A549 (cell line): ENCODE measurements at places on chromosomes 12 and 14. TPM values are rescaled to one million over a fixed set of nuclear protein-coding genes. Genes with fewer than 3 reads are reported as not detected.

The ISM2 gene
- polyA plus RNA-seq = 0.21 to 0.31 TPM (median 0.22 TPM) in 3 replicates

The PPP4R4 gene
- polyA plus RNA-seq = 0.08 to 0.21 TPM (median 0.12 TPM) in 3 replicates

The RNASE2 gene
- not detected in 3 replicates for polyA plus RNA-seq

The DIO2 gene
- polyA plus RNA-seq = 72.5 to 93.7 TPM (median 87.5 TPM) in 3 replicates

DNA sequence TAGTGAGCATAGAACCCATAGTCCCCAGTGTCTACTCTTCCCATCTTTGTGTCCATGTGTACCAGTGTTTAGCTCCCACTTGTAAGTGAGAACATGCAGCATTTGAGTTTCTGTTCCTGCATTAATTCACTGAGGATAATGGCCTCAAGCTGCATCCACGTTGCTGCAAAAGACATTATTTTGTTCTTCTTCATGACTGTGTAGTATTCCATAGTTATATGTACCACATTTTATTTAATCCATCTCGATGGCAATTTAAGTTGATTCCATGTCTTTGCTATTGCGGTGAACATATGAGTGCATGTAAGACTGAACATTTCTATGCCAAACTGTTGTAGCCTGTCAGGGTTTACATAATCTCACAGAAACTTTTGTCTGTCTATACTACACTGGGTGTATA lies 237.2 kb downstream of the IPO8 start:
- DNase-seq = no peak

GRCh38 chr14:32200368-32201192 lies 1.3 kb upstream of the RNU6-7 start:
- no peak for DNase-seq

DNA sequence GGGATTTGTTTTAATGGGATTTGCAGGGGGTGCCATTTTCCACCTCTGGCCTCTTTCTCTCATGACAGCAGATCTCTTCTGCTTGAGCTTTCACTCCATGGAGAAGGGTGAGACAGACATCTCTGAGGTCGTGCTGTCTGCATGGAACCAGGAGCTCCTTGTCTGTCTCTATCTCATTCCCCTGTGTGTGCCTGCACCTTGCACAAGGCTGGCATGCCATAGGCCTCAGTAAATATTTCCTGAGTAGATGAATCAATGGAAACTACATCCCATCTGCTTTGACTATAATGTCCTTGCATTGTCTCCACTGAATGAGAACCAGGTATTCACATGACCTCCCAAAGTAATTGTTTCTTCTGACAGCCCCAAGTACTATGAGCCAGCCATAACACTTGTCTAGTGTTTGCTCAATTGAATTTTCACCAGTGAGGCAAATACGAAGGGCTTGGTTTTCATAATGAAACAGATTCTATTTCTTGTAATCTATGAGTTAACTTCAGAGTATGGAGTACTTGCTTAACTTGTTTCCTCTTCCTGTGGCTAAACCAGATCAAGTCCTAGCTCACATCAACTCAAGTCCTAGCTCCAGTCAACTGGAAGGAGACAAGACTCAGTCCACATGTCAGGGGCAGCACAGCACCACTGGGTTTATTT lies 32.3 kb downstream of the KCNK13 start:
- no peak for DNase-seq

DNA sequence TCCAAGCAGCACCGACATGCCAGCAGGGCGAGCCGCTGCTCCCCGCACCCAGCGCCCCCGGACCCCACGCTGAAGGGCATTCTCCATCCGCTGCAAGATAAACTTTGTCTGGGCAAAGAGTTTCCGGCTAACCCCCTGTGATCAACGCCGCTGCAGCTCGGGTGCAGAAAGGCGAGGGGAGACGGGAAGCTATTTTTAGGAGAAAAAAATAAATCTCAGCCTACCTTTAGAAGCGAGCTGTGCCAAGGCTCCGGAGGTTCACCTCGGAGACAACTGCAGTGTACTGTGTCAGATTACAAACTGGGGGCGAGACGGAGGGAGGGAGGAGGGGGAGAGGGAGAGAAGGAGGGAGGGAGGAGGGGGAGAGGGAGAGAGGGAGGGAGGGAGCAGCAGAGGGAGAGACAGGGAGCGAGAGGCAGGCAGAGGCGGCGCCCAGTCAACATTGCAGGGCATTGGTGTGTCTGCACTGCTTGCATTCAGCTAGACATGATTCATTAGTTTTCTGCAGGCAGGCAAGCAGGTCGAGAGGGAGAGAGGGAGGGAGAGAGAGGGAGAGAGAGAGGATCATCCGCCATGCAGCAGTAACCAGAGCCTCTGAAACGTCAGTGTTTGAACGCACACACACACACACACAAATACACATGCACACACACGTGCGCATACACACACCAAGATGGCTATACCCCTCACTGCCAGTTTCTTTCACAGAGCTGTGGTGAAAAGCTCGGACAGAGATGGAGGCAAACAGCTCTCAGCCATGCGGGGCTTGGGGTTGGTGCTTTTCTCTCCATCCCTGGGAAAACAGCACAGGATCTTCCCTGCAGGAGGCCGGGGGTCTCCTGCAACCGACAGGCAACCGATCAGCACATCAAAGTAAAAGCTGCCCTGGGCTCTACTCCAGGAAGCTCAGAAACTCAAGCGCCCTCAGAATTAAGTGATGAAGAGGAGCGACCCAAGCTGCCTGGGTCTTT lies at the start of gene RIMBP2:
RIMBP2 (minus strand) TSS at position 302 of the 971 bp plus-strand sequence. CDS start 237,286 bp downstream, outside the sequence.
- no peak for DNase-seq

- no peak for DNase-seq
Observed at GRCh38 chr12:6868211-6869048, 1.1 kb downstream of the TPI1 start.

DNA sequence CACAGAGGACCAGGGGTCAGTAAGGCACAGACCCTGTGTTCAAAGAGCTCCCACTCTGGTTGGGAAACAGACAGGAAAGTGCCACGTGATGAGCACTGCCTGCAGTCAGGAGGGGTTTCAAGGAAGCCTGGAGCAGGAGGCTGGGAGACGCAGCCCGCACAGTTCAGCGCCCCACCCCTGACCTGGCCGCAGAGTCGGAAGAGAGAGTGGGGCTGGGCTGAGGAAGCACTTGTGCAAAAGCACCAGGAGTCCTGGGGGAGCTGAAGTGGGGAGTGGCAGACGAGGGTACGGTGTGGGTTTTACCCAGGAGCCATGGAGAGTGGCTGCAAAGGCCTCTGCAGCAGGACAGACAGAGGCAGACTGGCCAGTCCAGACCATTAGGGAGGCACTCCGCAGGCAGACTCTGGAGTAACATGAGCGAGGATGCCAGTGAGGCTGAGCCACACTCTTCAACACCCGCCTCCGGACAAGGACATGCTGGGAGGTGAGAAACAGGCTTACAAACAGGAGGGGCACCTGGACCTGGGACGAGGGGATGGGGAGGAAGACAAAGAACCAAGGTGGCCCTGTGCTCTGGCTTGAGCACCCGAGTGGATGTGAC lies 85.7 kb upstream of the GPR68 start:
- DNase-seq = no peak

GRCh38 chr12:31874961-31875608 lies 84.1 kb upstream of the RESF1 start:
- peak; percentile 40 for DNase-seq

DNA sequence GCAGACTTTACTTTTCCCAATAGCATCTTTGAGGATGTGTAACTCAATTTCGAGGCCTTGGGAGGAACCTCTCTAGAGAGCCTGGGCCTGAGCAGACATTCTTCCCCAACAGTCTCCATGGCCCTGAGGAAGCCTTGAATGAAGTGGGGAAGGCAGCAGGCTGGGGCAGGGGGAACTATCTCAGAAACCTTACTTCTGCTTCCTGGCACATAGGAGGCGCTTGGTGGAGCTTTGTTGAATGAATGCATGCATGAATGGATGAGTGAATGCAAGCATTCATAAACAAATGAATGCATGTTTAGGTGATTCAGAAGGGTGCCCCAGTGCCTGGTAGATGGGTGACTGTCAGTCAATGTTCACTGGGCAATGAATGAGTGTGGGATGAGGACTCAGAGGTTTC lies 58.3 kb downstream of the GALNT16 start:
- DNase-seq = no peak

DNA sequence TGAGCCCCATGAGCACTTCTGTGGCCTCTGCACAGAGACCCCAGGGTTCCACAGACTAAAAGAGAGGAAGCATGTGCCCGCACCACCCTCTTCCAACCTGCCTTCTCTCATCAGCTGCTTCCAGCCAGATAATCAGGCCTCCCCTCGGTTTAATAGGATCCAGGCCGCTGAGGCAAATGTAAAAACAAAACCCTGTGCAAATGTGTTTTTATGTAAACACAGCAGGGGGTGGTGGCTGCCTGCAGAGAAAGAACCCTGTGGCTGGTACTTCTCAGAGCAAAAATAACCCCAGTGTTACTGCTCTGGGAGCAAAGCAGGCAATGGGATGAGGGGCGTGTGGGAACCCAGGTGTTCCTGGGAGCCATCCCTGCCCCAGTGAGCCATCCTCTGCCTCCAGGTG lies 46.2 kb downstream of the WSCD2 start:
- DNase-seq = no peak
